Activated CD4-positive, alpha-beta T cell treated with anti-CD3 and anti-CD28 coated beads, Interleukin-2, amount 10 ng/mL, durations not matched to agents 24 days and 14 days (primary cell): ENCODE measurements at places on chromosomes 3 and 15.
A peak's percentile ranks its signal among the peaks of the same experiment; 100 is the strongest.

DNA sequence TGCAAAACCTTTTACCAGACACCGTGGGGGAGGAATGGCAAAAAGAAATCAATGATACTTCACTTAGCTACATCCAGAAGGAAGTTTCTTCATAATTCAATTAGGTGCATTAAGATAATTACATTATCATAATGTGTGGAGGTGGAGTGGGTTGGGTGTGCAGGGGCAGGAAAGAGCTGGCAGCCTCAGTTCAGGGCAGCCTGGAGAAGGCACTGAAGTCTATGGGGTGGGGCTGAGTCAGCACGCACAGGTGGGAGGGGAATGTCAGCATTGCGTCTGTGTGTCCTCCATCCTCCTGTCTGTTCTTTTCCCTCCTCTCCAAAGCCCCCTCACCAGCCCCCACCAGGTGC is 278.8 kb downstream of the GABRG3 start:
- no peaks in the 10 kb centered on the region for H3K27me3 ChIP-seq
- DNase-seq: no peak
- H3K4me3 ChIP-seq: no peak overlapping the region
- no peak overlapping the region for H3K27ac ChIP-seq
- H3K36me3 ChIP-seq: no peaks in the 10 kb centered on the region

GRCh38 chr15:65402961-65403360 is 19.8 kb downstream of the IGDCC4 start:
- H3K4me3 ChIP-seq: no peak overlapping the region
- DNase-seq: no peak
- no peak overlapping the region for H3K27ac ChIP-seq
- H3K4me1 ChIP-seq: peaks cover 3% of the 10 kb centered on the region

GRCh38 chr15:86649277-86649676 is 569.6 kb downstream of the AGBL1 start:
- H3K27ac ChIP-seq: peak overlapping the region; percentile 31
- no peaks in the 10 kb centered on the region for H3K36me3 ChIP-seq
- peaks cover 20% of the 10 kb centered on the region for H3K4me1 ChIP-seq
- H3K27me3 ChIP-seq: no peaks in the 10 kb centered on the region

GRCh38 chr3:69354948-69355347 is 30.9 kb downstream of the FRMD4B start:
- H3K27ac ChIP-seq: no peak overlapping the region
- peaks cover 10% of the 10 kb centered on the region for H3K27me3 ChIP-seq
- H3K36me3 ChIP-seq: no peaks in the 10 kb centered on the region
- peaks cover 18% of the 10 kb centered on the region for H3K4me1 ChIP-seq
- no peak overlapping the region for H3K4me3 ChIP-seq
- no peak for DNase-seq

DNA sequence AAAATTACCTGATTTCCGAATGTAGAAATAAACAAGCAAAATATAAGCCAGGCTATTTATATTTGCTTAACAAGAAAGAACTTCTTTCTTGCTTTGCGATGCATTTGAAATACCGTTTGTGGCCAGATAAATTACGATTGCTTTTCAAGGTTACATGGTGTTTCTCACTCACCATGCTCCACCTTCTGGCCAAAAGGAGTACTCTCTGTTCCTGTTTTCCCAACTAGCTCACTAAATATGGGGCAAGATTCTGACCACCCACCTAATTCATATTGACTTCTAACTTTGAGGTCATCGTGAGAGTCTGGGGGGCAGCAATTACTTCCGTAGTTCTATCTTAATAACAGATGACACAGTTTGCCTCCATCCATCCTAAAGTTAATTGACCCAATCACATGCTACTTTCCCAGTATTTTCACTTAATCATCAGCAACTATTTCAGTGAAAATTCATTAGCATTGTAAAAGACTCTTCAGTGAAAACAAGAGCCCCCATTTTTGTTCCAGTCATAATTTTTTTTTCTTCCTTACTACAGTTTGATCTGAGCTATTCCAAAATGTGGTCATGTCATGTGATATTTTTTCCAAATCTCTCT is 25.9 kb downstream of the ACP3 start:
- no peak overlapping the region for H3K4me3 ChIP-seq
- H3K27ac ChIP-seq: no peak overlapping the region
- H3K27me3 ChIP-seq: peaks cover 21% of the 10 kb centered on the region
- DNase-seq: peak; percentile 73
